ENCODE measurements at places on chromosomes 5 and 9. TPM values are rescaled to one million over a fixed set of nuclear protein-coding genes. Genes with fewer than 3 reads are reported as not detected.

DNA sequence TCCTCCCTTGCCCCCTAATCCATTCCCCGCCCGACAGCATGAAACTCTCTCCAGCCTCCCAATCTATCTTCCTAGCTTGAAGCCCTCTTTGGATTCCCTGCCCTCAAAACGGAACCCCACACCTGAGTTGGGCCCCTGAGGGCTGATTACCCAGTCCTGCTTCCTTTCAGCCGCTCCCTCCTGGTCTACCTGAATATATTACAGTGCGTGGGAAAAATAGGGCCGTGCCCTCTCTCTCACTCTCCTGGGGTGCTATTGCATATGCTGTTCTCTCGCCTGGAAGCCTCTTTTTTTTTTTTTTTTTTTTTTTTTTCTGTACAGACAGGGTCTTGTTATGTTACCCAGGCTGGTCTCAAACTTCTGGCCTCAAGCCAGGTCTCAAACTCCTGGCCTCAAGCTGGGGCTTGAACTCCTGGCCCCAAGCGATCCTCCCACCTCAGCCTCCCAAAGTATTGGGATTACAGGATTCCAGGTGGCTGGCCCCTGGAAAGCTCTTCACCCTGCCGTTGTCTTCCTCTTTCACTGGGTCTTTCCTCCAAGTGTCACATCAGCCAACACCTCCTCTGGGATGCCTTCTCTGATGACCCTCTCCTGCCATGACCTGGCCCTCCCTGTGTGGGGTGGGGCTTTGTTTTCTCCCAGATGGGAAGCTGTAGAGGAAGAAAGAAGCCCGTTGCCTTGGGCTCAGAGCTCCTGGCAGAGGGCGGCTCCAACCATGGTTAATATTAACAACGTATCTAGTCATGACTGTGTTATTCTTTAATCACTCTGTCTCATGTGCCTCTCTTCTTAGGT lies 8.2 kb downstream of the DNM1 start:
- DNase-seq: no peak

DNA sequence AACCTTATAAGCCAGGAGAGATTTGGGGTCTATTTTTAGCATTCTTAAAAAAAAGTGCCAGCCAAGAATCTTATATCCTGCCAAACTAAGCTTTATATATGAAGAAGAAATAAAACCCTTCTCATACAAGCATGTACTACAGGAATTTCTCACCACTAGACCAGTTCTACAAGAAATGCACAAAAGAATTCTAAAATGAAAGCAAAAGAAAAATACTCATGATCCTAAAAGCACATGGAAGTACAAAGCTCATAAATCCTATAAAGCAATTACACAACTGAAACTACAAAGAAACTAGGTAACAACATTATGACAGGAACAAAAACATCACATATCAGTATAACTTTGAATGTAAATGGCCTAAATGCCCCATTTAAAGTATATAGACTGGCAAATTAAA lies 34.5 kb upstream of the HTR4 start:
- no peak for DNase-seq

DNA sequence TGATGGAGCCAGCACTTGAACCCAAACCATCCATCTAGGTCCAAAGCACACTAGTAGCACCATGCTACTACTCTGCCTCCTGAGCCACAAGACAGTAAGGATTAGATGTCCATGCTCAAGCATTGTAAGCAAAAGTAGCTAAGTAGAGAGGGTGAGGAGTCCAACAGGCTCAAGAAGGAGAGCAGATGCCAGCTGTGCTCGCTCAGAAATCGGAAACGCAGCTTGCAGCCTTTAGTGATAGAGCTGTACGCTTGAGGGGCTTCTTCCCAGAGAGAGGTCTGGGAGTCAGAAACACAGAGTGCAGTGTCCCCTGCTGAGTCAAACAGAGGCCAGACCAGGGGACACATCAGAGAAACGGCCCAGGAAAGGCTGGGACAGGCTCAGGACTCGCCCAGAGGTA lies 32.7 kb upstream of the GABRP start:
- DNase-seq: no peak

- no peak for DNase-seq
These were observed 17.1 kb downstream of the GKAP1 start for GRCh38 chr9:83800236-83801033.

DNA sequence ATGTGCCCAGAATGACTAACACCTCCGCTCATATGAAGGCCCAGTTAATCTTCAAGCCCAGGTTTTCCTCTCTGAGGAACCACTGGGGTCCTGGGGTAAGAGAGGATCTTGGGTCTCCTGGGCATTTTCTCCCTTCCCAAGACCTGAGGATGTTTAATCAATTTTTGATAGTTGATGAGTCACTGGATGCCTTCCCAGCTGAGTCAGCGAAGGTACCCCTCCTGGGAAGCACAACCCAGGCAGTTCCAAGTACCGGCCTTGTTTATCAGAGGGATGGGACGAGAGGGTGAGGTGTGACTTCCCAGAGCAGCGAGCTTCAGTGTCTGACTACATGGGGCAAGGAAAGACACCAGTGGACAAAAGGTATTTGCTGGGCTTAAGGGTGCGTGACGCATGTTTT lies 119.6 kb upstream of the IL12B start:
- DNase-seq: no peak

Gene PDGFRB
- polyA plus RNA-seq: 146 TPM

- DNase-seq: no peak
These were observed 33.4 kb upstream of the PTGER4 start for GRCh38 chr5:40646266-40646665.

DNA sequence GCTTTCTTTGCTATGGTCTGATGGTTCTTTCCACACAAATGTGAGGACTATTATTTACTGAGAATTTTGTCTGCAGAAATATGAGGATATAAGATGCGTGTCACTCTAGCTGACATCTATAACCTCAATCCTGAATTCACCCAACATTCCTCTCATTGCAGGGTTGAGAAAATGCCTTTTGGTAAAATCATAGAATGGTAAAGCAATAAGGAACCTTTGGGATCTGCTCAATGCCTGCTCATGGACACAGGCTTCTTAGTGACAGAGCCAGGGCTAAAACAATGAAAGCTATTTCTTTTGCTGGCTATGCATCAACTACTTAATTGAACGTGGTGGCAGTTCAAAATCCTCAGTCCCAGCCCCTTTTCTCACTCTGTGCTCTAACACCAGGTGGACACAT lies 199.6 kb downstream of the GAS1 start:
- no peak for DNase-seq

DNA sequence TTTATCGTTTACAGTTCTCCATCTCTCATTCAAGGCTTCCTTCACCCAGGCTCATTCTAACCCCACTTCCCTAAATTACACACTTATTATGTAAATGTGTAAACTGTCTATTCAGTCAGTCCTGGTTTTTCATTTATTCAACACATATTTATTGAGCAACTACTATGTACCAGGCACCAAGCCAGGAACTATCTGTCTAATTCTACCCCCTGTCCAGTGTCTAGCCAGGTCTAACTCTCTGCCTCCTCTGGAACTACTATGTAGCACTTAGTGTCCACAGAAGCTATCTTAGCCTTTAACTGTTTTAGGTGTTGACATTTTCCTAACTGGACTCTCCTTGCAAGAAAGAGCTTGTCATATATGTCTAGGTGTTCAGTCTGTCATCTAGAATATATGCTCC lies 56.5 kb downstream of the PDE4D start:
- no peak for DNase-seq

Gene IFT74
- polyA plus RNA-seq: 48.6 TPM

- DNase-seq: no peak
These were observed 16.6 kb downstream of the FAT2 start for GRCh38 chr5:151574444-151574996.

GRCh38 chr9:96009690-96010472 lies 134.4 kb downstream of the ERCC6L2 start:
- DNase-seq: no peak

Gene FOXD4L3
- not detected for polyA plus RNA-seq

Gene HTR4
- polyA plus RNA-seq: 0.11 TPM

Gene CDX1
- polyA plus RNA-seq: 0.48 TPM

Gene DNAJB5
- polyA plus RNA-seq: 12.8 TPM

GRCh38 chr5:52684051-52684450 lies 103.7 kb upstream of the ITGA1 start:
- DNase-seq: no peak

- DNase-seq: no peak
These were observed 38.9 kb downstream of the SERINC5 start for GRCh38 chr5:80216753-80217596.

- DNase-seq: no peak
These were observed 167.7 kb downstream of the MPDZ start for GRCh38 chr9:13111778-13112177.

DNA sequence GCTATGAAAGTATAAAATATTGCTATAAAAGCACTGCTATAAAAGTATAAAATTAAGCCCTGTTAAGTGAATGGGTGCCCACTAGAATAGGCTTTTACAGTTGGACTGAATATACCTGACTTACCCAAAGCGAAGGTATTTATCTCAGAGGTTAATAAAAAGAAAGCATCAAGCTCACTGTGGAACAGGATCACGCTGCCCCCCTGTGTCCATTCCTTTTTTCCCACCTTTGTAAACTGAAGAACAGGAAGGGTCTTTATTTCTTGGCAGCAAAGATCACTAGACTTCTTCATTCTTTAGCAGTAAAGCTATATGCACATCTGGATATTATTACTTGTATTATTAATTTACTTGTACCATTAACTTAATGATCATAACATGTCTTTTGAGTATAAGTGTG lies 22.1 kb upstream of the PLPP6 start:
- DNase-seq: no peak

All from left renal cortex interstitium (tissue), 4 donors.